ENCODE measurements at places on chromosomes 1 and 21.

GRCh38 chr1:30379684-30380624, 343.4 kb downstream of the MATN1 start:
- DNase-seq = peak; percentile 47

- no peak for DNase-seq
Measured at GRCh38 chr21:25573409-25574206, 33.7 kb downstream of the MRPL39 start.

GRCh38 chr1:24567792-24568388, 12.0 kb downstream of the NCMAP start:
- no peak for DNase-seq

DNA sequence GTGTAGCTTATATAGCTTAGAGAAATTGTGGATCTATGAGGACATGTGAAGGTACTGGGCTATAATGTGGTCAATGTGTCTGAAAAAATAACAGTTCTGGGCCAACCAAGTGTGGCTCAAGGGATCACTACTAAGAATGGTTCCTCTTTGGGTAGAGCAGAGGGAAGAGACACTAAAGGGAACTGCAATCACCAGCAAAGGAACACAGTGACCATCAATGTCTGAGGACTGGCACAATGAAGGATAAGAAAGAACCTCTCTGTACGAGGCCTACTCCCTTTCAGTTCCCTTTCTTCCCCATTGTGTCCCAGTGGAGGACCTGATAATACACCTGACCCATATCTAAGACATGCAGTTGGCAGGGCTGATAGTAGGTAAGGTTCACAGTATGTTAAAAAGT, 89.9 kb upstream of the JAK1 start:
- DNase-seq = no peak

GRCh38 chr1:121445679-121446078, 260.9 kb downstream of the SRGAP2C start:
- no peak for DNase-seq

DNA sequence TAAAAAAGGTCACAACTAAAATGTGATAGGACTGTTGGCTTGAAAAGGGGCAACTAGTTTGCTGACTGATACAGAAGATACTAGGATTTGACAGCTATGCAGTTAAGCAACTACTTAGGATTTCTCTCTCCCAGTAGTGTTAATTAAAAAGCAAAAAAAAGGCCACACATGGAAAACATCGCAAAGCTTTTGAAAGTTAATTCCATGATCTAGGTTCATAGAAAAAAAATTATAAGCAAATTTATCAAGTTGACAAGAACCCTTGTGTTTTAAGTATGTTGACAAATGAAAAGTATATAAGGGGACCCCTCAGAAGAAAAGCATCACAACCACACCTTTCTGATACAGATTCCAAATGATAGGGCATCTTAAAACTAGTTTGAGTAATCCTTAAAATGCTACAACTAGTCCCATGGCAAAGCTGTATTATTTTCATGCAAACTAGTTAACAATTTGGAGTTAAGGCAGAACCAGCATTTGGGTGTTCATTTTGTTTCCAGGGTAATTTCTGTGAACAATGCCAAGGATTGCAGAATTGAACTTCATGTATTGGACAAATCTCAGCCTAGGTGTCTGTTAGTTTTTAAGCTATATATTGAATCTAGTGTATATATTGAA, 4.1 kb downstream of the PNRC2 start:
- no peak for DNase-seq

- DNase-seq = no peak
Measured at GRCh38 chr21:37620401-37620800, 253.8 kb downstream of the DYRK1A start.

DNA sequence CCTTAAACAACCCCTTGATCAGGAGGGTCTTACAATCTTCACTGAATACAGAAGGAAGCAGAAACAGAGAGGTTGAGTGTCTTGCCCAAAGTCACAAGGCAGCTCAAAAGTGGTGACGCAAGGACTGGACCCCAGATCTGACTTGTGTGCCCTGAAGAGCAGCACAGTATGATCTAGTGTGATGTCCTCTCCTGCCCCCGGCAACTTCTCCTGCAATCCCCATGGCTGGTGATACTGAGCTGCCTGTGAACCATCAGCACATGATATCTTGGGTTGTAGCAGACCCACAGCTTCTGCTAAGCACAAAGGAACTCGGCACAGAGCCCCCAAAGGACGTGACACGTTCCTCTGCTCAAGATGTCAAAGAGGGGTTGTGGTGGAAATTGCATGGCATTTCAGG, 51.2 kb upstream of the EDN2 start:
- no peak for DNase-seq

GRCh38 chr1:111825217-111825616, 69.5 kb downstream of the DDX20 start:
- DNase-seq = no peak

GRCh38 chr1:148328884-148329283, 154.2 kb downstream of the PPIAL4G start:
- DNase-seq = no peak

DNA sequence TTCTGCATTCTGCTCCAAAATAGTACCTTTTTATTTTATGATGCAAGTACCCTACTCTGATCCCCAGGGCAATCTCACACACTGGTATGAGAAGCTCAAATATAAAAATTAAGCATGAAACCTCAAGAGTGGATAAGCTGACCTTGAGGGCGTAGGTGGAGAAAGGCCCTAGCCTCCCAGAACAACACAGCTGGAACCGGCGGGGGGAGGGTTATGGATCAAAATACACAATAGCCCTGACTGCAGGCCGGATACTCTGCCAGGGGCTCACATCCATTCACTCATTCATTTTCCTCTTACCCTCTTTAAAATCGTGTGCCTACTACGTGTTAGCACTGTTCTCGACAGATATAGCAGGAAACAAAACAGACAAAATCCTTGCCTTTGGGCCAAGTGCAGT, 32.8 kb upstream of the ECE1 start:
- no peak for DNase-seq

- no peak for DNase-seq
Measured at GRCh38 chr1:178862864-178863263, 8.0 kb downstream of the ANGPTL1 start.

GRCh38 chr1:15432324-15432723, 5.9 kb upstream of the CTRC start:
- DNase-seq = no peak

GRCh38 chr1:37338658-37339057, 135.7 kb upstream of the ZC3H12A start:
- DNase-seq = no peak

- DNase-seq = no peak
Measured at GRCh38 chr1:230155021-230155420, 88.0 kb downstream of the GALNT2 start.

GRCh38 chr21:31331231-31331630, 12.8 kb downstream of the TIAM1 start:
- DNase-seq = no peak

DNA sequence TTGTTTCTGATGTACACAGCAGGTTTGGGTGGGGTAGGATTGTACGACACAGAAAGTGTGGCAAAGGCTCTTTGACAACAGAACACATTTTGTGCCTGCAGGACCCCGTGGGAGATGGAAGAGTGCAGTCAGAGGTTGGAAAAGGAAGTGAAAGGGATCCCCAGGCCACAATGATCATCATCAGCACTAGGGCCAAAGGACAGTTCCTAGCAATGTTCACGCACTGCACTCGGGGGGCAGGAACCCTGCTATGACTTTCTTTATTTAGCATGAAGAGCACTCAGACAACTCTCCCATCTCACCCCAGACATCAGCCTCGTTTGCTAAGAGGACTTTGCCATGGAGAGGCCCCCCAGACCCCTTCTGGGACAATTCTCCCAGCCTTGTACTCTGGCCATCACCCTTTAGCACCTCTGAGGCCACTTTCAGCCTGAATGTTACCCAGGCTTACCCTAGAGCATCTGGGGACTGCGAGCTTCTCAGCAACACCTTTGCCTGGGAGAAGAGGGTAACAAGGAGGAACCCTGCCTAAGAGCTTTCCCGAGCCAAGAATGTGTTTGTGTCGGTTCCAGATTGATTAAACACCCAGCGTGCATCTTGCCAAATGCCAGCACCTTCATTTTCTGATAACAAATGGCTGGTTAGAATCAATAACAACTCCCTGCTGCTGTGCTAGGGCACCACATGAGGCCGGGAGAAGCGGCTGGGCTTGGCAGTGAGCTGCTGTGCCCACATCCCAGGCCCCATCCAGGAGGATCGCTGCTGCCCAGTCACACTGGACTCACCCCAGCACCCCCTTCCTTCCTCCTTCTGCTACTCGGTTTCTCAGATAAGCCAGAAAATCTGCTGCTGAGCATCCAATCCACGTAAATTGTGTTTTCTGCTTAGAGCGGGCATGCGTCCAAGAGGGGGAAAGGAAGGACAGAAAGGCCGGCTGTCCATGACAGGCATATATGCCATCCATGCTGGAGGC, 633.1 kb downstream of the AJAP1 start:
- DNase-seq = no peak

DNA sequence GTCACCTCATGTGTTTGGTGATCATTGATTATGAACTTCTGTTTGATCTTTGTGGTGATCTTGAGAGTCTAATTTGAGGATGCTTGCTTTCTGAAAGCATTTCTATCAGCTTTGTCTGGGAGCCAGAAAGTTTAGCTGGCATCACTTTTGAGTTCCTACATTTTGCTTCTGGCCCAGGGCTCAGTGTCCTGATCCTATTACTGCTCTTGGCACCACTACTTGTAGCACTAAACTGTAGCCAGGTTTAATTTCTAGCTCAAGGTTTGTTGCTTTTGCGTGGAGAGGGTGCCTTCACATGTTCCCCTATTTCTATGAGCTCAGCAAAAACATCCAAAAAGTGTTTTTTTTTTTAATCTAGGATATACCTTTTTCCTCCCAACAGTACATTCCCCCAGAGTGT, 9.3 kb downstream of the TTC3 start:
- DNase-seq = no peak

GRCh38 chr1:172993640-172994039, 57.1 kb downstream of the TNFSF18 start:
- no peak for DNase-seq

- no peak for DNase-seq
Measured at GRCh38 chr1:248102847-248103246, 7.9 kb downstream of the OR2L13 start.

GRCh38 chr21:16137106-16137505, 407.3 kb downstream of the USP25 start:
- DNase-seq = no peak

- peak; percentile 54 for DNase-seq
Measured at GRCh38 chr1:160291248-160292220, 6.6 kb upstream of the PEX19 start.

DNA sequence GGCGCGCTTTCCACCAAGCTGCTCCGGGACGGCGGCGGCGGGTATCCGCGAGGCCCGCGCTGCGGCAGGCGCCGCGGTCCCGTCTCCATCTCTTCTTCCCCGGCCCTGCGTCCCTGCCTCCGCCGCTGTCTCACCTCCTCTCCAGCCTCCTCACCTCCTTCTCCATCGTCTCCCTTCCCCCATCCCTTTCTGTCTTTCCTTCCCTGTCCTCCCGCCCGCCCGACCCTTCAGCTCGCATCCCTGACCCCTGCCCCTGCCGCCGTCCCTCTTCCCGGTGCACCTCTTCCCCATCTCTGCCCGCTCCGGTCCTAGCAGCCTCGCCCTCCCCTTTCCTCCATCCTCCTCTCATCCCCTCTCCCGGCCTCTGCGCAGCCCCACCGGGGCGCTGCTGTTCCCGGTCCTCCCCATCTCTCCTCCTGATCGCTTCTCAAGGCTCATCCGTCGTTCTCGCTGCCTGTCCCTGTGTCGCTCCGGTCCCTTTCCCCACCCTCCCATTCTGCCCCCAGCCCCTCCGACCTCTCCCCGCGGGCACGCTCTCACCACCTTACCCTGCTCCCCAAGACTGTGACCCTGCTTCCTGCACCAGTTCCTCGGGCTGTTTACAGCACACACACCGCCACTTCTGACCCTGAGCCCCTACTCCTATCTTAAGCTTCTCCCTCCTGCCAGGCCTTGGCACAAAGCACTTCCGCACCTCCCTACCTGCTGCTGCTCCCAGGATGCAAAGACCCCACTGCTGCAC, 760 bp upstream of the NPHP4 start:
- no peak for DNase-seq

DNA sequence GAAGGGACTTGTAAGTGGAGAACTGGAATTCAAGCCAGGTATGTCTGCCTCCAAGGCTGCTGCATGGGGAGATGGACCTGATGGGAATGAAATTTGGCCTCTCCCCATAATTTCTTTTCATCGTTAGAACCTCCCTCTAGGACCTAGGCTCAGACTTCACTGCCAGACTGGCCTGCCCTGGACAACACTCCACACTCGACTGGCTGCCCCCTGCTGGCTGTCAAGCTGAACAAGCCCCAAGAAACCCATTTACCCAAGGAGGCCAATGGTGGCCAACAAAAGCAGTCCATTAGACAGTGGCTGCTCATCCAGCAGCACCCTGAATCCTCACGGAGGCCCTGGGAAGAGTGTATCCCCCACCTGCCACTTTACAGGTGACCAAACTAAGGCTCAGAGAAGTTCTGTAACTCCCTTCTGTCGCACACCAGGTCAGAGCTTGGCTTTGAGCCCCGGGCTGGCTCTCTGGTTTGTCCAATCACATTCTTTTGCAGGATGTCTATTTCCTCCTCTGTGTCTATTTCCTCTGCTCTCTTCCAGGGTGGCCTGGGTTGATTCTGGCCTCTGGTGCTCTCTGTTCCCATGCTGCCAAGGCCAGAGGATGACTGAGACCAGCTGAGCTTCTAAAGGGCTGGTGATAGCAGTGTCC, 3.8 kb downstream of the RNF186 start:
- no peak for DNase-seq

DNA sequence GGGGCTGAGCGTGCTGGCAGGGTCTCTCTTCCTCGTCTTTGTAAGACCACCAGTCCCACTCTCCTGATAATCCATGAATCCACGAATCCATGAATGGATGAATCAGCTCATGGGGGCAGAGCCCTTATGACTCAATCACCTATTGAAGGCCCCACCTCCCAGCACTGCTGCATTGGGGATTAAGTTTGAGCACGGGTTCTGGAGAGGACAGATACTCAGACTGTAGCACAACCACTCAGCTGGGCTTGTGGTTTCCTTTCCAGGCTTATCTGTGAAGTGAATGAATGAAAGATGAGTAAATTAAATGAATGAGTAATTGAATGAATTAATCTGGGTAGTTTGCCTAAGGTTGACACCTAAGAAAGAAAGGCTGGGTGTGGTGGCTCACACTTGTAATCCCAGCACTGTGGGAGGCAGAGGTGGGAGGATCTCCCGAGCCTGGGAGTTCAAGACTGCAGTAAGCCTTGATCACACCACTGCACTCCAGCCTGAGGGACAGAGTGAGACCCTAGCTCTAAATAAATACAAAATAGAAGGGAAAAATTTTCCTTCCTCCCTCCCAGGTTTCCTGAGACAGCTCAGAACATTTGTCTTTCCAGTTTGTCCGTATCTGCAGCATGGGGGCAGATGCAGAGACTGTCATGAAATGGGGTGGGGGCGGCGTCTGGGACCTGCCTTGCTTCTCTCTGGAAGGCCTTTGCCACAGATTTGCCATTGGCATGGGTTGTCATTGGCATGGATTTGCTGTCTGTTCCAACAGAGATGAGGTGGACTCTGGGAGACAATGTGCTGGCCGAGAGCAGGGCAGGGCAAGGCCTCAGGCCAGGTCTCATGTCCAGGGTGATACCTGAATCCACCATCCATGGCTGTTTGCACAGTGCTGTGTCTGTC, 187.7 kb upstream of the C1orf174 start:
- no peak for DNase-seq

- DNase-seq = no peak
Measured at GRCh38 chr1:106780806-106781569, 275.5 kb upstream of the PRMT6 start.

- DNase-seq = no peak
Measured at GRCh38 chr1:168638884-168639283, 62.5 kb downstream of the XCL1 start.

GRCh38 chr1:43308635-43309404, 8.0 kb downstream of the TIE1 start:
- no peak for DNase-seq

Data from NCI-H748 treated with DMSO at 0.1 percent for 48 hours (cell line).